ENCODE measurements at places on chromosomes 1 and 21. TPM values are rescaled to one million over a fixed set of nuclear protein-coding genes. Genes with fewer than 3 reads are reported as not detected.

The S100B gene
- not detected for total RNA-seq

The OR6K3 gene
- not detected for total RNA-seq

- DNase-seq, result peak; percentile 10
Measured at GRCh38 chr1:50060279-50060678, 36.5 kb upstream of the AGBL4 start.

The CAPN9 gene
- not detected for total RNA-seq

GRCh38 chr1:24930260-24931145 lies at the start of gene RUNX3:
Gene RUNX3, minus strand, starts transcription at chr1:24930276. Its CDS starts 408 bp downstream, at chr1:24929868.
- no peak for DNase-seq

DNA sequence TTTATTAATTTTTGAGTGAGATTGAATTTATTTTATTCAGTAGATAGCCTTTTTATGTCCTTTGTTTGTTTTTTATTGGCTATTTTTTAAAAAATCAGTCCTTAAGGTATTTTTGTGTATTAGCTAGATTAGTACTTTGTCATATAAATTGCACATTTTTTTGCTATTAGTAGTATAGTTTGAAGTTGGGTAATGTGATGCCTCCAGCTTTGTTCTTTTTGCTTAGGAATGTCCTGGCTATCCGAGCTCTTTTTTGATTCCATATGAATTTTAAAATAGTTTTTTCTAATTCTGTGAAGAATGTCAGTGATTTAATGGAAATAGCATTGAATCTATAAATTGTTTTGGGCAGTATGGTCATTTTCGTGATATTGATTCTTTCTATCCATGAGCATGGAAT lies 80.4 kb downstream of the MAN1A2 start:
- no peak for DNase-seq

GRCh38 chr1:26003756-26004155 lies 5.9 kb upstream of the PAFAH2 start:
- DNase-seq, result no peak

The SLC1A7 gene
- total RNA-seq, result not detected

The FCGR3A gene
- not detected for total RNA-seq

The HSF2BP gene
- total RNA-seq, result 0.72 TPM

GRCh38 chr1:234608025-234608910 lies 1.7 kb downstream of the IRF2BP2 start:
- peak; percentile 91 for DNase-seq

- no peak for DNase-seq
Measured at GRCh38 chr1:109151146-109151990, 37.5 kb downstream of the ELAPOR1 start.

GRCh38 chr21:27649323-27649722 lies 682.4 kb upstream of the ADAMTS5 start:
- DNase-seq, result peak; percentile 30

DNA sequence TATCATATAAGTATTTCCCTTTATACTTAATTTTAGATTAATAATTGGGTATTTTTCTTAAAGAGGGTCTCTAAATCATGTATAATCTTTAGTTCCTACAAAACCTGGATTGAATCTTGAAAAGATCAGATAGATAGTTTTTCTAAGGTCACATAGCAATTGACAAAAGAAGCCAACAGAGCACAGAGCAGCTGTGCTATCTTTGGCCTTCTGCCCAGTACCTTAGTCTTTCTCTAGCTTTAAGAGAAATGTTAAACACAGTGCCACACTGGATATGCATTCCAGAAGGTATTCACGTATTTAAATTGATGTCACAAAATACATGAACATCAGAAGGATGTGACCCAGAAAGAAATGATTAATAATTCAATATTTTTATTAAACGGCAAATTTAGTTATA lies 86.8 kb downstream of the C21orf91 start:
- DNase-seq, result no peak

- DNase-seq, result no peak
Measured at GRCh38 chr1:179742717-179743678, at the start of gene FAM163A. Gene FAM163A, plus strand, starts transcription at chr1:179743291. Its CDS starts 69,807 bp downstream, at chr1:179813098.

Data from epithelial cell of proximal tubule (primary cell).